Stimulated activated CD4-positive, alpha-beta T cell treated with anti-CD3 and anti-CD28 coated beads, Interleukin-1b, Interleukin-23, amount 100 ng/mL, for 48 hours (primary cell): ENCODE measurements at places on chromosomes 4 and X.

GRCh38 chr4:117164338-117164737 lies 79.0 kb upstream of the TRAM1L1 start:
- no peak for DNase-seq

DNA sequence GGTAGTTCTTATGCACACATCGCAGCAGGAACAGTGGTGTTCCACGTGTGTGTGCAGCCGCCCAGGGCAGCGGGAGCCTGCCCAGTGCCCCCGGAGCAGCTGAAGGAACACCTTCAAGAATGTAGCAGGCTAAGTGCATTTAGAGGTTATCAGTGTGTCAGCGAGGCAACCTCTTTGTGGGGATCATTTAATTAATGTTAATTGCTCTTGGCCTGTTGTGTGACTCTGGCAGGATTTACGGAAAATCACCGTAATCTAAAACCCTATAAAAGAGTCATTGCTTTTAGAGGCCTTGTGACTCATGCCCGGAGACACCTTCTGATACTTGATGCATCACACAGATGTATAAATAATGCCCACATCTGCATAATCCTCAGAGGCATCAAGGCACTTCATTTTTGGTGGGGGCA lies 47.3 kb upstream of the GATB start:
- DNase-seq: no peak

DNA sequence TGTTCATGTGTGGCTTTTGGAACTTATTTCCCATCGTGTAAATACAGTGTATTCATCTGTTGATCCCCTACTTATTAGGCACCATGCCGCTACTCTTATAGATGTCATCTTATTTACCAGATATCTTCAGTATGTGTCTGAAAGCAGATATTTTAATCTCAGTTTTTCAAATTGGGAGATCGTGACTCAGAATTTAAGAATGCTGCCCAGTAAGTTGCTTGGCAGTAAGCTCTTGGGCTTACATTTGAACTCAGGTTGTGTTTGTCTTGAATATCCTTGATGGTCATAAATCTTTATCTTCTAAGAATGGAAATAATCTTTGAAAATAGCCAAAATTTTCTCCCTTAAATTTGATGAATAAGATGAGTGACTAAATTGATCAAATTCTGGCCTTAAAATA lies 45.9 kb upstream of the RPA4 start:
- no peak for DNase-seq

DNA sequence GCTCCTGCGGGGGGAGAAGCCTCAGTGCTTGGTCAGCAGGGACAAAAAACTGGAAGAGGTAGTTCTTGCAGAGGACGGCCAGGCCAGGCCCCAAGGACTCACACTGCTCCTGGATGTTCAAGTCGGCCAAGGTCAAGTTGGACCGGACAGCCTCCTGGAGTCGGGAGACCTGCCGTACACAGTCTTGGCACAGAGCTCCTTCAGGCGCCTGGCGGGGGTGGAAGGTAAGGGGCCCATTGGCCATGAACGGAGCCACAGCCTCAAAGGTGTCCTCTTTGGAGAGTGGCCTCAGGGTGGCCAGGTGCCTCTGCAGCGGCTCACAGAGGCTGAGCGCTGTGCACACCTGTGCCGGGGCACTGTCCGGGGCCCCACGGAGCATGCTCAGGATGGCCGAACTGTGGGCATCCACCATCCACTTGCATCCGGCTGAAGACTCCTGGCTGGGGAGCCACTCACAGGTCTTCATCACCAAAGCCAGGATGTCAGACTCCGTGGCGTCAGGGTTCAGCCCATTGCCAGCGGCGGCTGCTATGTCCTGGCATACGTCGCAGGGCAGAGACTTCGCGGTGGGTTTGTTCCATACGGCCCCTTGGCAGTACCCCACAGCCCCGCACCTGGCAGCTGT lies 477 bp downstream of the PSAPL1 start:
- no peak for DNase-seq

GRCh38 chr4:41963105-41963504 lies 18.5 kb upstream of the DCAF4L1 start:
- no peak for DNase-seq

- no peak for DNase-seq
Measured at GRCh38 chr4:80726471-80726870, 304.0 kb upstream of the BMP3 start.

DNA sequence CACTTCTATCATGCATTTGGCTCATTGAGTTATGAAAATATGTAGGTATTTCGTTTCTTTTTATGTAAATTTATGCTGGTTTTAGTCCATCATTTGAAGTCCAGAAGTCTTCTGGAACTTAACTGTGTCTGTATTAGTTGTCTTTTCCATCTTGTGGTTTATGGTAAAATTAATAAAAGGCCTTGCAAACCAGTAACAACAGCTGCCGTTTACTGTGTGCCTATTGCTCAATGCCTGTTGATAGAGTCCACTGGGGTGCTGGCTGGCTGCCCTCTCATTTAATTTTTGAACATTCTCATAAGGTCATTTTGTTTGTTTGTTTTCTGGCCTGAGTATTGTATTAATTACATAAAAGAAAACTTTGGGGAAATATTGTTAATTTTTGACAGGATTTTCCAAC lies 98.0 kb downstream of the NAA11 start:
- no peak for DNase-seq

- no peak for DNase-seq
Measured at GRCh38 chr4:180057299-180057721, 2185.9 kb upstream of the TENM3 start.

DNA sequence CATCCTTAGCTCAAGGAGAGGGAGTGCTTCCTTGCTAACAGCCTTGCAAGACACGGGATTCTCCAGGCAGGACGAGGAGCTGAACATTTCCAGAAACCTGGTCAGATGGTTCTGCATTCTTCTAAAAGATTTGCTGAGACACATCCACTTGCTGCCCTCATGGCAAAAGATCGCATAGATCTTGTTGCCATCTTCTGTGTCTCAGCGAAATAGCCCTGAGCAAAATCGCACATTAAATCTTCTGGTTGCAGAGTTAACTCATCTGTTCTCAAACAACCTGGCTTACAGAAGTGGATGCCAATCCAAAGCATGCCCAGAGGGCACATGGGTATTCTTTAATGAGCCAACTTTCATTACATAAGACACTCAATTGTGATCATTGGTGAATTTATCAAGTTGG lies 167.5 kb downstream of the PRKX start:
- no peak for DNase-seq

GRCh38 chrX:13923845-13924244 lies 105.8 kb downstream of the GEMIN8 start:
- no peak for DNase-seq

DNA sequence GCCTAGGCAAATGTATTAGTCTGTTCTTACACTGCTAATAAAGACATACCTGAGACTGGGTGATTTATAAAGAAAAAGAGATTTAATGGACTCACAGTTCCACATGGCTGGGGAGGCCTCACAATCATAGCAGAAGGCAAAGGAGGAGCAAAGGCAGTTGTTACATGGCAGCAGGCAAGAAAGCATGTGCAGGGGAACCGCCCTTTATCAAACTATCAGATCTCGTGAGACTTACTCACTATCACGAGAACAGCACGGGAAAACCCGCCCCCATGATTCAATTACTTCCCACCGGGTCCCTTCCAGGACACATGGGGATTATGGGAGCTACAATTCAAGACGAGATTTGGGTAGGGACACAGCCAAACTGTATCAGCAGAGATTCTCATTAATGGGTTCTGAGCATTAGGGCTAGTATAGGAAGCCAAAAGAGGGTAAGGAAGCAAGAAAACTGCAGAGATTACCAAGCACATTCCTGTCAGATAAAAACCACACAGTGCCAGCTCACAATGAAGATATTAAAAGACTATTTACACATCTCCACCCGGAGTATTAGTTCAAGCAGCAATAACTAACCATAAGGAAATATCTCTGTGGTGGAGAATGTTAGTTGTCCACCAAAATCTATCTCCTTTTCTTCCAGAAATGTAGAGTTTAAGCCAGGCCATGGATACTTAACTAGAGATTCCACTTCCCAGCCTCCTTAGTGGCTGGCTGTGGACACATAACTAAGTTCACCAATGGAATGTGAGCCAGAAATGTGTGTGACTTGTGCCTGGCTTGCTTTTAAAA lies 61.2 kb upstream of the HOPX start:
- no peak for DNase-seq

GRCh38 chrX:54452920-54453319 lies 12.7 kb downstream of the TSR2 start:
- DNase-seq: no peak

DNA sequence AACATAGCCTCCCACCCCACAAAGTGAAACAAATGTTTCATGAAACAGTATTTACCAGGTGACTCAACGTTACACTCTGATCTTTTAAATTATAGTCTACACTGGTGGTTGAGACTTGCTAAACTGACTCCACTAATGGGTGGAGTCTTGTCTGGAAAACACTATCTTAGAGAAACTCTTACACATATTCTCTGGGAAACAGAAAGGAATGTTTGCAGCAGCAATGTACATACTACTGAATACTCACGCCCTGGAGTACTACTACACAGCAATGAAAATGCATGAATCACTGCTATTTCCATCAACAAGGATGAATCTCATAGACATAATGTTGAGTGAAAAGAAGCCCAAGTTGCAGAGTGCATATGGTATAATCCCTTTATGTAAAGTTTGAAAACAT lies 208.5 kb upstream of the IGFBP7 start:
- DNase-seq: no peak

GRCh38 chr4:87716371-87717265 lies 66.5 kb downstream of the DMP1 start:
- no peak for DNase-seq

GRCh38 chr4:161577579-161578301 lies 586.1 kb downstream of the FSTL5 start:
- DNase-seq: no peak

DNA sequence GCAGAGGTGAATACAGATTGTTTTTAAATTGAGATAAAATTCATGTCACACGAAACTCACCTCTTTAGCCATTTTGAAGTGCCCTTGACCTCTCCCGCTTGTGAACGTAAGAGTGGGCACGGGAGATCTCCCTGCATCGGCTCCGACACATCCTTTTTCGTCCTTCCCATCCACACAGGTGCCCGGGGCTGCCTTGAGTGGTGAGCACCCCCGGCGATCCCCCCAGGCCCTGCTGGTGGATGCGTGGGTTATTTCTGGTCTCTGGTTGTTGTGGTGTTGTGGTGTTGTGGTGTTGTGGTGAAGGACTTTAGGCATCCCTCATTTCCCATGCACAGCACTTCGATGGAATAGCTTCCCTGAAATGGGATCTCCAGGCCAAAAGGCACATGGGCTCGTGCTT lies 46.1 kb downstream of the PSAPL1 start:
- DNase-seq: no peak

DNA sequence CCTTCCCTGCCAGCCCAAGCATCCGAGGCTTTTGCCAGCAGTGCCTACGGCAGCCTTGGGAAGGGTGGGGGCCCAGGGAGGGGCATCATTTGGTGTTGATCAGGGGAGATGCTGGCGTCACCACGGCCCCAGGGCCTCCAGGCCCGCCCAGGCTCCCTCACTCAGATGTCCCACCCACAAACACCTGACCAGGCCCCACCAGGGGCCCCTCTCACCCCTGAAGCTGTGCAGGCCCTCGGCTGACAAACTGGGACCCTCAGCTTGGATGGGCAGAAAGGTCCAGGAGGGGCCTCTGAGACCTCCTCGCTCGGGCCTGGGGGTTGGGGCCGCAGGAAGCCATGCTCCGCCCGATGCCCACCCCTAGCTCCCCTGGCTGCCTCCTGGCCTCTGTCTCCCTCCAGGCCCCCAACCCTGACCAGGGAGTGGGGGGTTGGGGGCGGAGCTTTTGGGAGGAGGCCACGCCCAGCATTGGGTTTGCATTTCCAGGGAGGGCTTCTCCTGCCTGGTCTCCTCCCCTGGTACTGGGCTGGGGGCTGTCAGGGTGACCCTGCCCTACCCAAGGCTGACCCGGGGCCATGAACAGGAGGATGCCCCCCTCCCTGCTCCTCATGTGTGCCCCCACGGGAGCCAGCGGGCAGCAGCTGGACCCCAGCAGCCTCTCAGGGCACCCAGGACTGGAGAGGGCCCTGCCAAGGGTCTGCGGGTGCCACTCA lies 33.4 kb upstream of the SPON2 start:
- DNase-seq: no peak

- DNase-seq: no peak
Measured at GRCh38 chr4:61824454-61824853, 624.3 kb downstream of the ADGRL3 start.

- DNase-seq: no peak
Measured at GRCh38 chr4:159178151-159178546, 75.3 kb downstream of the RAPGEF2 start.

GRCh38 chr4:126124818-126125217 lies 810.1 kb downstream of the FAT4 start:
- DNase-seq: no peak

DNA sequence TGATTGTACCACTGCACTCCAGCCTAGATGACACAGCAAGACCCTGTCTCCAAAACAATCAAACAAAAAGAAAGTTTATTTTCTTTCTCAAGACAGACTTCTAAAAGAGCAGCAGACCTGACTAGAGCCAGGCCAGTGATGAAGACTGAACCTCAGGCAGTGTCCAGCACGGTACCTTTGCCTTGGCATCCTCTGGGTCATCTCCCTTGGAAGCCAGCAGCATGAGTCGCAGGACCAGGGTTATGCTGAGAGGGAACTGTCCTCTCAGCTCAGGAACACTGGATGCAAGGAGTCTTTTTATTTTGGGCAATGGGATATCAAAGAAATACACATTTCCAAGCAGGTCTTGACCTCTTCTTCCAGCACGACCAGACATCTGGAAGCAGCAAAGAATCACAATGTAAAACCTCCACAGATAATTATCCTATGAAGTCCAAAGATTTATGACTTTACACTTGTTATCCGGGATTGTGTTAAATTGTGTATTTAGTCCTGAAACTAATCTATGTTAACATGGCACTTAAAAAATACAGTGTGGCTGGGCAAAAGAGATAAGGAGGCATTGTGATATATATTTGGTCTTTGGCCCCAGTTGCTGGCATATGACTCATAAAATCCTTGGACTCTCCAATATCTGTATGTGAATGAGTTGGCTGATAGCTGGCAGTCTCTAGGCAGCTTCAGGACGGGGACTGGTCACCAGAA lies 66.0 kb upstream of the DDX60 start:
- DNase-seq: no peak

DNA sequence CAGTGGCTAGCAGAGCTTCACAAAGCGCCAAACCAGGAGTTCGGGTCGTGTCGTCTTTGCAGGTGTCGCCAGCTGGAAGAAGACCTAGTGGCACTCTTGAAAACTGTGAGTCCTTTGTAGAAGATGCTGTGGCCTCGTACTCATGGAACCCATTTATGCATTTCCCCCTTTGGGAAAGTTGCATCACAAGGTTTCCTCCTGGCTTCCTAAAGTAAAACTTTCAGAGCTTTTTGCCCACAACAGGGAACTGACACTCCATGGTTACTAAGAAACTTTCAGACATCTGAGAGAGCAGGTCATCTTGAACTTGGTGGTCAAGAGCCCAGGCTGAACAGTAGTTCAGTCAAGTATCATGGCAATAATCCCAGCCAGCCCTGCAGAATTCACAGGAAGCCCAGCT lies 15.9 kb upstream of the NOCT start:
- no peak for DNase-seq

GRCh38 chrX:100411802-100412715 lies 2.0 kb upstream of the PCDH19 start:
- no peak for DNase-seq
